ENCODE measurements at places on chromosomes 2 and 18.

GRCh38 chr2:6073191-6074088, 381.3 kb downstream of the SOX11 start:
- no peak for DNase-seq
- H3K36me3 ChIP-seq, result no peaks in the 10 kb centered on the region
- peak overlapping the region; percentile 31 for H3K4me3 ChIP-seq
- no peak overlapping the region for H3K27ac ChIP-seq
- peaks cover 31% of the 10 kb centered on the region for H3K4me1 ChIP-seq

DNA sequence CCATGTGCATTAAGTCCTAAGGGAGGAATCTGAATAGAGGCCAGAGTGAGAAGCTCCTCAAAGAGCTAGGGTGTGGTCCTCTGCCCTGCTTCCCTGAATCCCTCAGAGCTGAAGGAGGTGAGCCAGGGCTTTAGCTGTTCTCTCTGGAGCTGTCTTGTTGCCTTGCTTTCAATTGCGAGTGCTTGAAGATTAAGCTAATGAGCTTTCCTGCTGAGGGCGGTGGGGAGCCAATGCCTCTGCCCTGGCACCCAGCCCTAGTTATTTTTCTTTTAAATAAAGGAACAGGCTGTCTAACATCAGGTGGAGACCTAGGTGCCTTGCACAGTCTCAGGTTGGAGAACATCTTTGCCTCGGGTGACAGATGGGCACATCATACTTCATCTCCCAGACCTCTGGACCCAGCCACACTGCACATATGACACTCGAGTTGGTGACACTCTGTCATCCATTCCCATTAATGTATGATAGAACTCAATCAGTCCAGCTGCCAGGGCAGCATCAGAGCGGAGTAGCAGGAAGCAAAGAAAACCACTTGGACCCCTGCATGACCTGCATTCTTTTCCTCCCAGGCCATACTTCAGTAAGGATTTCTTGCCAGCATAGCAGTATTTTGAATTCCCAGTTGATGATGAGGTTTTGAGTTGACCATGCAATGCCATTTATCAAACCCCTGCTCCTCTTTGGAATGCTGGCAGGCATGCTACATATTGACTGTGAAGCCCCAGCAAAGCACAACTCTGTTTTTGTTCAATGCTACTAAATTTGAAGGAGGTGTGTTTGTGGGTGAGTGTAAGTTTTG, 292.7 kb downstream of the RNF144A start:
- H3K4me3 ChIP-seq, result no peak overlapping the region
- H3K4me1 ChIP-seq, result peaks cover 5% of the 10 kb centered on the region
- H3K36me3 ChIP-seq, result no peaks in the 10 kb centered on the region
- no peak for DNase-seq
- H3K27ac ChIP-seq, result no peak overlapping the region

- no peaks in the 10 kb centered on the region for H3K36me3 ChIP-seq
- DNase-seq, result peak; percentile 22
- H3K4me3 ChIP-seq, result no peak overlapping the region
Measured at GRCh38 chr18:75128911-75129716, 79.8 kb downstream of the PTGR3 start.

GRCh38 chr2:207151048-207151447, 14.7 kb downstream of the KLF7 start:
- H3K27ac ChIP-seq, result peak overlapping the region; percentile 19
- no peaks in the 10 kb centered on the region for H3K36me3 ChIP-seq
- peaks cover 19% of the 10 kb centered on the region for H3K4me1 ChIP-seq
- H3K27me3 ChIP-seq, result no peaks in the 10 kb centered on the region
- no peak for DNase-seq

GRCh38 chr2:12504443-12504842, 212.3 kb upstream of the TRIB2 start:
- no peaks in the 10 kb centered on the region for H3K36me3 ChIP-seq
- no peaks in the 10 kb centered on the region for H3K27me3 ChIP-seq
- no peak overlapping the region for H3K4me3 ChIP-seq
- H3K4me1 ChIP-seq, result no peaks in the 10 kb centered on the region

DNA sequence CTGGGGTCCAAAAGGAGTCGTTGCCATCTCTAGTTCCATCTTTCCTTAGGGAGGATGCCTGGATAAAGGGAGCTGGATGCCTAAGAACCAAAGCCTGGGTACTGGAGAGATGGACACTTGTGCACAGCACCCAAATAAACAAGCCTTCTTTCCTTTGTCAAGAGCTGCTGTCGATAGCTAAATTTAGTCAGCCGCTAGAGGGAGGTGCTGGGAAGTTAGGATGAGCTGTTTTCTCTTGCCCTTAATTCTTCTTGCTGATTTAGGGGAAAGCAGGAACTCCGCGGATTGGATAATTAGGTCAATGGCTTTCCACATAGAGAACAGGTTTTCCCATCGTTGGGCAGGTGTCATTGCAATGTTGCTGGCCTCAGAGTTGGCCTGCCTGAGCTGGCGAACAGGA, 30.9 kb upstream of the SERPINB12 start:
- no peak overlapping the region for H3K4me3 ChIP-seq
- DNase-seq, result peak; percentile 44
- H3K36me3 ChIP-seq, result no peaks in the 10 kb centered on the region
- no peaks in the 10 kb centered on the region for H3K27me3 ChIP-seq
- H3K27ac ChIP-seq, result no peak overlapping the region

GRCh38 chr2:100765481-100765880, 54.5 kb upstream of the NPAS2 start:
- DNase-seq, result no peak
- H3K36me3 ChIP-seq, result no peaks in the 10 kb centered on the region
- no peaks in the 10 kb centered on the region for H3K27me3 ChIP-seq

DNA sequence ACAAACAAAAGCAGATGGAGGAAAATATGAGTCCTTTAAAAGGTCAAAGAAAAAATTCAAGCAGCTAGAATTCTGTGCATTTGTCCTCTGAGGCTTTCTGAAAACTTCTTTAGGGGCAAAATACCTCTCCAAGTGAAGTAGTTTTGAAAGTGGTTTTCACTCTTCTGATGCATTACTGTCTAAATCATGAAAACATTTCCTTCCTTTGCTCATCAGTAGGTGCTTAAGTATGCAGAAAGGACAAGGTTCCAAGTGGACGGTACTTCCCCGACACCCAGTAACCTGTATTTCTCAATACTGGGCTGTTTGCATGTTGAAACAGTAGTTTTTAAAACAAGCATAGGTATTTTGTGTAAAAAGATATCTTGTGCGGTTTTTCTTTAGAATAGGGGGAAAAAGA, 189.1 kb upstream of the ERBB4 start:
- H3K36me3 ChIP-seq, result no peaks in the 10 kb centered on the region
- DNase-seq, result no peak
- H3K4me3 ChIP-seq, result no peak overlapping the region

- H3K27me3 ChIP-seq, result peaks cover 25% of the 10 kb centered on the region
- H3K4me3 ChIP-seq, result 0 out of 2 replicates have a peak within 1 kb of the TSS, but pooled peaks have one; percentile 10
- no peak within 1 kb of the TSS for H3K27ac ChIP-seq
Measured at GRCh38 chr2:240557808-240558207, at the start of gene ANKMY1. TSS of gene ANKMY1 (minus strand) at chr2:240557988. CDS start at chr2:240557335, 653 bp downstream.

- no peak overlapping the region for H3K27ac ChIP-seq
- H3K4me1 ChIP-seq, result no peaks in the 10 kb centered on the region
- no peaks in the 10 kb centered on the region for H3K27me3 ChIP-seq
- H3K36me3 ChIP-seq, result no peaks in the 10 kb centered on the region
Measured at GRCh38 chr2:23299476-23300195, 85.3 kb upstream of the KLHL29 start.

DNA sequence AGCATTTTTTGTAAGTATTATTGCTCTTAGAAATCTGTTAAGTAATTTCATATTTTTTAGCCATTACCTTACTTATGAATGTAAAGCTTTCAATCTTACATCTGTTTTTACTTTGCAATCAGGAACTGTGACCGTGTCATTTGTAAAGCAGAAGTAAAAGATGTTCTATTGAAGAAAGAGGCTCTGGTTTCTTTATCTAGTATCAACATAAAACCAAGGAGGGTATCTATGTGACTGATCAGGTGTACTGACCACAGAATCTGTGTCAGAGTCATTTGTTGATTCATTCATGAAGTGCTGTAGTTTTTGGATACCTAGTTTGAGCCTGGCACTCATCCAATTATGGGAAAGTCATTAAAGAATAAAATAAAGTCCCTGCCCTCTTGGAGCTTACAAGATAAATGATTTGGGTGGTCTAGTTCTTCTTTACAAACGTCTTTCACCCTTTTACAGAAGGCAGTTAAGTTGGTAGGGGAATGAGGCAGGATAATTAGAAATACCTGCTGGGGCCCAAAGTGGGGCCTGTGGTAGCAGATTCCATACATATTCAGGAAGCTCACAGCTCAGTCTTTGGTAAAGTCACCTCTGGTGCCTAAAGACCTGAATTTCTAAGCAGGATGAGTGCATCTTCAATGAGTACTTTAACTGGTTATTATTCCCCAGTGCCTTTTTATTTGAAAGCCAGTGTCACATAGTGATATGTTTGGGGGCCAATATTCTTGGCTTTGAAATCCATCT, 260.6 kb upstream of the NT5C1B start:
- H3K36me3 ChIP-seq, result no peaks in the 10 kb centered on the region
- no peaks in the 10 kb centered on the region for H3K4me1 ChIP-seq
- no peak overlapping the region for H3K27ac ChIP-seq
- no peak overlapping the region for H3K4me3 ChIP-seq

DNA sequence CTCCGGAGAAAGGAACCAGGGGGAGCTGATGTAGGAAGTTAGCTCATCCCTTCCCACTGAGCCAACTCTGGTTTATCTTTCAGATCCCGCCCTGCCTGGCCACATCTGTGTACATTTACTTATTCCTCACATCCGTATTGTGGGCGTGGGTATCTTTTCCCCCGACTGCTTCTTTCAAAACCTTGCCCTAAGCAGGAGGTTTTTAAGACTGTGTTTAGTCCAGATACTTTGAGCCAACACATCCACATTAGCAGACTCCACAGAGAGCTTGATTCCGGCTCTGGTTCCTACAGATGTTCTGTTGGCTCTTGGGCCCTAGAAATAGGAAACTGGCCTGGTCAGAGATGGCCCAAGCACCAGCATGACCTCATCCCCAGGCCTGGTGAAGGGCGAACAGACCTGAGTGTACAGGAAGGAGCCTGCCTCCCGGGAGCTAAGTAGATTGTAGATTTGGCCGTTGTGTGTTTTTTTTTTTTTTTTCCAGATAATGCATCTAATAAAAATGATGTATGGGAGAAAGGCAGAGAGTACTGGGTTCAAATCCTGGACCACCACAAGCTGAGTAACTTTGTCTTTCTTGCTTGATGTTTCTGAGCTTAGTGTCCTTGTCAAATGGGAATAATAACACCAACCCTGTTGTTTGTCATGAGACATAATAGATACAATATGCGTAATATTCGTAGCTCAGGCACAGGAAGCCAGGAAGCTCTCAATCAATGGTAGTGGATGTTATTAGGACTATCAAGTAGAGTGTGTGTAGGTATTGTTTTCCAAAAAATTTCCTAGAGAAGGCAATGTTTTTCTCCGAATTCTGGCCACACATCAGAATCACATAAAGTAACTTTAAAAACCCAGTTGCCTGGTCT, 92.3 kb downstream of the PRKCE start:
- no peaks in the 10 kb centered on the region for H3K27me3 ChIP-seq
- no peak overlapping the region for H3K27ac ChIP-seq
- H3K4me3 ChIP-seq, result no peak overlapping the region
- DNase-seq, result no peak

DNA sequence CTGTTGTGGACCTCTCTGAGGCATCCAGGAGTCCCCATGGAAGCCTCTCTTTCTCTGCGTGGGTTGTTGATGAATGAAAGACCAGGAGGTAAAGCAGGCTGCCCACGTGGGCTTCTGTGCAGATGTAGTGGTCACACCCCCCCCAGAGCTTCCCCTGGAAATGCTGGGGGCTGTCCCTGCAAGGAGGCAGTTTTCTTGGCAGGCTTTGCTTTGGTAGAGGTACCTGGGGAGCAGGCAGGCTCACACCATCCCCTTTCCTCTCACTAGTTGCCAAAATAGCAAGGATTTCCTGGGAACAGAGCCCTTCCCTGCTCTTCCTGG, 97.6 kb upstream of the MAP3K20 start:
- no peaks in the 10 kb centered on the region for H3K4me1 ChIP-seq
- H3K36me3 ChIP-seq, result no peaks in the 10 kb centered on the region
- H3K27ac ChIP-seq, result no peak overlapping the region
- DNase-seq, result no peak
- no peaks in the 10 kb centered on the region for H3K27me3 ChIP-seq
- H3K4me3 ChIP-seq, result no peak overlapping the region

GRCh38 chr2:48525269-48525943, 4.5 kb upstream of the STON1 start:
- no peak overlapping the region for H3K4me3 ChIP-seq
- no peak overlapping the region for H3K27ac ChIP-seq
- H3K4me1 ChIP-seq, result no peaks in the 10 kb centered on the region
- 0 out of 2 replicates have a peak, but pooled peaks cover 3% of the 10 kb centered on the region for H3K36me3 ChIP-seq
- no peaks in the 10 kb centered on the region for H3K27me3 ChIP-seq
- no peak for DNase-seq

DNA sequence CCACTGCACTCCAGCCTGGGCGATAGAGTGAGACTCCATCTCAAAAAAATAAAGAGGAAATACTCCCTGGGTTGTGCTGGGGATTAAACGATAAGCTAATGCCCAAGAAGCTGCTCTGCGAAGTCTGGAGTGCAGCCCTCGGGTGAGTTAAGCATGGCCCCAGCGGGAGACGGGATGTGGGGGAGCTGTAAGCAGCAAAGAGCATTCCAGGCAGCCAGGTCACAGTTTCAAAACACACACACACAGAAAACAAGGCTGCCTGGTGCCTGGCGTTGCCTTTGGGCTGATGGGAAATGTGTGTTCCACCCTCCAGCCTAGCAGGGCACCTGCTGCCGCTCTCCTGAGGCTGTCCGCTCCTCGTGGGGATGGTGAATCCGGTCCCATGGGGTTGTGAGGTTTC, 24.1 kb downstream of the ODC1 start:
- no peak for DNase-seq
- no peak overlapping the region for H3K4me3 ChIP-seq
- no peak overlapping the region for H3K27ac ChIP-seq
- no peaks in the 10 kb centered on the region for H3K4me1 ChIP-seq
- H3K36me3 ChIP-seq, result no peaks in the 10 kb centered on the region

DNA sequence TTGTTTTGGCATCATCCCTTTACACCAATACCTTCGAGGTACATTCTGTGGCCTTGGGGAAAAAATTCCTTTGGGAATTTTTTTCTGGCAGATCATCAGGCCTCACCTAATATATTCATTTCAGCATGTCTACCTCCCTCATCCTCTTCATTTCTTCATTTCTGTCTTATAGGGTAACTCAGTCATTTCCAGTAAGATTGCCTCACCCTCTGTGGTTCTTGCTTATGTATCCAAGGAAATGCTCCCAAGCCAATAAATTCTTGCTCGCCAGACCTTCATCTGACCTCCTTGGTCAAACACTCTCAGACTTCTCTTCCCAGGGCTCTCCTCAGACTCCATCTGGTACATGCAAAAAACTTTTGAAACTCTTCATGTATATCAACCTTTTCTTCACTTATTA, 265.6 kb downstream of the TMX3 start:
- DNase-seq, result no peak
- H3K36me3 ChIP-seq, result no peaks in the 10 kb centered on the region
- H3K27ac ChIP-seq, result no peak overlapping the region
- H3K27me3 ChIP-seq, result no peaks in the 10 kb centered on the region
- no peaks in the 10 kb centered on the region for H3K4me1 ChIP-seq
- H3K4me3 ChIP-seq, result no peak overlapping the region

- no peaks in the 10 kb centered on the region for H3K27me3 ChIP-seq
- H3K27ac ChIP-seq, result no peak overlapping the region
- no peak overlapping the region for H3K4me3 ChIP-seq
- H3K36me3 ChIP-seq, result no peaks in the 10 kb centered on the region
- no peak for DNase-seq
- H3K4me1 ChIP-seq, result peaks cover 19% of the 10 kb centered on the region
Measured at GRCh38 chr2:203718087-203718486, 11.6 kb downstream of the CD28 start.

- no peaks in the 10 kb centered on the region for H3K4me1 ChIP-seq
- H3K27ac ChIP-seq, result no peak overlapping the region
- H3K4me3 ChIP-seq, result no peak overlapping the region
- no peaks in the 10 kb centered on the region for H3K27me3 ChIP-seq
- no peak for DNase-seq
- no peaks in the 10 kb centered on the region for H3K36me3 ChIP-seq
Measured at GRCh38 chr2:25009954-25010353, 31.9 kb upstream of the EFR3B start.
